Sigmoid colon (tissue), 7 donors: ENCODE measurements at places on chromosomes 6 and 20. TPM values are rescaled to one million over a fixed set of nuclear protein-coding genes. Genes with fewer than 3 reads are reported as not detected.
A peak's percentile ranks its signal among the peaks of the same experiment; 100 is the strongest.

GRCh38 chr20:33654680-33655161, 7.4 kb upstream of the C20orf144 start:
- H3K27ac ChIP-seq, result no peak overlapping the region
- DNase-seq, result peak; percentile 65
- H3K4me3 ChIP-seq, result no peak overlapping the region
- no peaks in the 10 kb centered on the region for H3K27me3 ChIP-seq
- peaks cover 23% of the 10 kb centered on the region for H3K36me3 ChIP-seq

DNA sequence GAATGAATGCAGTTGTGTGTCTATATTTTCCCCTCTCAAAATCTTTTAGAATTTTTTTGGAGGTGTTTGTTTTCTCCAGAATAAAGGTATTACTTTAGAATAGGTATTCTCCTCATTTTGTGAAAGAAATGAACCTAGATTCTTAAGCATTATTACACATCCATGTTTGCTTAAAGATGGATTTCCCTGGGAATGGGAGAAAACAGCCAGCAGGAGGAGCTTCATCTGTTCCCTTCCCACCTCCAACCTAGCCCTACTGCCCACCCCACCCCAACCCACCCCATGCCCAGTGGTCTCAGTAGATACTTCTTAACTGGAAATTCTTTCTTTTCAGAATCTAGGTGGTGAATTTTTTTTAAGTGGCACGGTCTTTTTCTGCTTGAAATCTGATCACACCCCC, 127.8 kb downstream of the CD109 start:
- H3K4me1 ChIP-seq, result peaks cover 7% of the 10 kb centered on the region
- H3K4me3 ChIP-seq, result no peak overlapping the region
- H3K27ac ChIP-seq, result peak overlapping the region; percentile 42
- no peak for DNase-seq
- H3K27me3 ChIP-seq, result no peaks in the 10 kb centered on the region

GRCh38 chr20:40652441-40652987, 36.5 kb downstream of the MAFB start:
- peaks cover under 1% of the 10 kb centered on the region for H3K27me3 ChIP-seq
- no peaks in the 10 kb centered on the region for H3K4me1 ChIP-seq
- DNase-seq, result no peak
- no peak overlapping the region for H3K27ac ChIP-seq
- no peaks in the 10 kb centered on the region for H3K36me3 ChIP-seq

- H3K4me3 ChIP-seq, result no peak overlapping the region
- no peaks in the 10 kb centered on the region for H3K4me1 ChIP-seq
- no peak for DNase-seq
- no peaks in the 10 kb centered on the region for H3K36me3 ChIP-seq
Measured at GRCh38 chr6:111121789-111122350, 34.6 kb downstream of the SLC16A10 start.

DNA sequence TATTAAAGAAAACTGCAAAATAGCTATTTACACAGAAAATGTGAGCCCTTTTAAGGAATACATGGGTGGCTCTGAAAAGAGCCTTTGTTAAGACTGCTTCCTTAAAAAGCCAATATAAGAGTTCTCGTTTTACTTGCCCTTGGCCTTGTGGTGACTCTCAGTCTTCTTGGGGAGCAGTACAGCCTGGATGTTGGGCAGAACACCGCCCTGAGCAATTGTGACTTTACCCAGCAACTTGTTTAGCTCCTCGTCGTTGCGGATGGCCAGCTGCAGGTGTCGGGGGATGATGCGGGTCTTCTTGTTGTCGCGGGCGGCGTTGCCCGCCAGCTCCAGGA, 111.5 kb downstream of the HFE start:
- no peaks in the 10 kb centered on the region for H3K4me1 ChIP-seq
- H3K27ac ChIP-seq, result peak overlapping the region; percentile 88
- DNase-seq, result no peak
- H3K4me3 ChIP-seq, result peak overlapping the region; percentile 62
- no peaks in the 10 kb centered on the region for H3K36me3 ChIP-seq
- H3K27me3 ChIP-seq, result no peaks in the 10 kb centered on the region

Gene TMEM244
- total RNA-seq, result not detected
